Keratinocyte (primary cell): ENCODE measurements at places on chromosomes 16 and 17.

DNA sequence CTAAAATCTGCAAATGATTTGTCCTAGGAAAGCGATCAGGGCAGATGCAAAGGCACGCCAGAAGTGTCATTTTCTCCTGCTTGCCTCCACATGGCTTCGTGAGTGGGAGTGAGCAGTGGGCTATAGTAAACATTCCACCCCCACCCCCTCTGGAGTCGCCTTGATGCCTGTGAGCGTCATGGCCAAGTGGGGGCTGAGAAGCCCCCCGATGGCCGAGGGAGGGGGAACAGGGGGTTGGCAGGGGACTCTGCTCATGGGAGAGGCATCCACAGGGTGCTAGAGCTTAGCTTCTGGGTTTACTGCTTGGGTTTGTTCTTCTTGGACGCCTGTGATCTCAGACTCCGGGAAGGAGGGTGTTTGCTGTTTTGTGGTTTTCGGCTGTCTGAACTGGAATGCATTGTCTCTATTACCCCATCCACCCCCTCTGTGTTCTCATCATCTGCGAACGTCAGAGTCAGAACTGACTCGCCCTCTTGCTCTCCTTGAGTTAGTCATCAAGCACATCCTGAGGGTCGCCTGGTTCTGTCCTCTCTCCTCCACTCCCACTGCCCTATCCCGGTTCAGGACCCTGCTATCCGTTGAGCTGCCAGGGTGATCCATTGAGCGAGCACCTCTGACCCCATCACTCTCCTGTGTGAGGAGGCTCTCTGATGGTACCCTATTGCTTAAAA lies 15.4 kb downstream of the TNS4 start:
- DNase-seq: peak; percentile 61

DNA sequence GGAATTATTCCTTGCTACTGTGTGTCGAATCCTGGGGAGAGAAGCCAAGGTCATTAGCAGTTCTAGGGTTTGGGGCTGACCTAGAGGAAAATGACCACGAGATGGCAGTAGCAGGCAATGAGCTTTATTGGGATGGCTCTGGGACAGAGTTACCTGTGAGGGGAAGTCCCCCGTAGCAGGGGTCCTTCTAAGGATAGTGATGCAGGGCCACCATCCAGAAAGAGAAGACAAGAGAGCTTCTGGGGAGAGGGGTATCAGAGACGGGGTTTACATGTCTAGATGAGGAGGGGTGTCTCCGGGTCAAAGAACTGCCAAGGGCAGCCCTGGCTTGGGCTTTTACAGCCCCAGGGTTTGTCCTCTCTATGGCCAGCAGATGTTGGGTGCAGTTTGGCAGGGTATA lies 6.4 kb upstream of the GGT6 start:
- no peak for DNase-seq

DNA sequence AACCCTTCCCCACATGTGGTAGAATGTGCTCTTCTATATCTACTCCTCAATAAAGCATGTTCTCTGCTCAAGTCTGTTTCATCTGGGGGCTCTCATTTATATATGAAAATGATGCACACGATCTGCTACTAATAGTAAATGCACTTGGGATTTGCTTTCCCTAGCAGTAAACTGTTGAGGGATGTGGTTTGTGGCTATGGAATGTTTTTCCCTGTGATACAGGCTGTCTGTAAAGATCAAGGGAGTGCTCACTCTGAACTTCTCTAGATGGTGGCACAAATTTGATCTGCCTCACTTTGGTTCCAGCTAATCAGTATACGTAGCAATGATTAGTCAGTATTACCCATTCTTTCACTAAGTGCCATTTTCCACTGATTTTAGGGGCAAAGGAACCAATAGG lies 18.8 kb downstream of the TAC4 start:
- DNase-seq: no peak

- no peak for DNase-seq
Observed at GRCh38 chr17:72128039-72128438, 7.2 kb downstream of the SOX9 start.

DNA sequence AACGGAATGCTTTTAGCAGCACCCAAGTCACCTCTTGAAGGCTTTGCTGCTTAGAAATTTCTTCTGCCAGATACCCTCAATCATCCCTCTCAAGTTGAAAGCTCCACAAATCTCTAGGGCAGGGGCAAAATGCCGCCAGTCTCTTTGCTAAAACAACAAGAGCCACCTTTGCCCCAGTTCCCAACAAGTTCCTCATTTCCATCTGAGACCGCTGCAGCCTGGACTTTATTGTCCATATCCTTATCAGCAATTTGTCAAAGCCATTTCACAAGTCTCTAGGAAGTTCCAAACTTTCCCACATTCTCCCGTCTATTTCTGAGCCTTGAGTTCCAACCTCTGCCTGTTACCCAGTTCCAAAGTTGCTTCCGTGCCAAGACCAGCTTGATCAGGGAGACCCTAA lies 27.4 kb downstream of the TMC6 start:
- no peak for DNase-seq

- DNase-seq: no peak
Observed at GRCh38 chr16:17160285-17160853, 310.4 kb downstream of the XYLT1 start.

DNA sequence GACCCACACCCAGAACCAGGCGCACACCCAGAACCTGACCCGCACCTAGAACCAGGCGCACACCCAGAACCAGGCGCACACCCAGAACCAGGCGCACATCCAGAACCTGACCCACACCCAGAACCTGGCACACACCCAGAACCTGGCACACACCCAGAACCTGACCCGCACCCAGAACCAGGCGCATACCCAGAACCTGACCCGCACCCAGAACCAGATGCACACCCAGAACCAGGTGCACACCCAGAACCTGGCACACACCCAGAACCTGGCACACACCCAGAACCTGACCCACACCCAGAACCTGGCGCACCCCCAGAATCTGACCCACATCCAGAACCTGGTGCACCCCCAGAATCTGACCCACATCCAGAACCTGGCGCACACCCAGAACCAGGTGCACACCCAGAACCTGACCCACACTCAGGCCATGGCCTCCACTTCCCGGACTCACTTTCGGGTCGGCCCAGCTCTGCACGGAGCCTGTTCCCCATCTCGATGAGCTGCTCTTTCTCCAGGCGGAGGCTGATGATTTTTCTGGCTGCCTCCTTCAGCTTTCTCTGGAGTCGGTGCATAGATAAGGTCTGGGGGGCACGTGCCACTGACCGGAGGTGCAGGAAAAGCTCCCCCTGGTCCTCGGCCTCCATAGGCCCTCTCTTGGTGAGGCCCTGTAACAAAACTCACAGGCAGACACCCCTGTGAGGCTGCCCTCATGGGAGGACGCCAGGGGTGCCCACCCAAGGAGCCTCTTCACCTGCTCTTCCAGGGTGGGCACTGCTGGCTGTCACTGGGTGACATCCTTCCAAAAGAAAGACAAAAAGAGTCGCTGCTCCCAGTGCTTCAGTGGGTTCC lies 53.3 kb upstream of the FASN start:
- DNase-seq: no peak

- DNase-seq: no peak
Observed at GRCh38 chr17:14261406-14261805, 24.7 kb upstream of the CDRT15 start.

DNA sequence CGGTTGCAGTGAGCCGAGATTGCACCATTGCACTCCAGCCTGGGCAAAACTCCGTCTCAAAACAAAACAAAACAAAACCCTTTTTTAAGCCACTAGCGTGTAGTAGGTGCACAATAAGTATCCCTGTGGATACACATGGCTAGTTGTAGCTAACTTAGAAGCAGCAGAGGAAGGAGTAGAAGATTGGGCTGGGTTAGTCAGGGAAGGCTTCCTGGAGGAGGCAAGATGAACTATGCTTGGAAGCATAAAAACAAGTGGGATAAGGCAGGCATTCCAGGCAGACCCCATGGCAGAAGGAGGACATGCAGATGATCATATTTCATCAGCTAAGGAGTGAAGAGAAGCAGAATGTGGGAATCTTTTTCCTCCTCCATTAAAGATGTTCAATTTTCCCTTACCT lies 83.4 kb downstream of the IRX5 start:
- DNase-seq: no peak

DNA sequence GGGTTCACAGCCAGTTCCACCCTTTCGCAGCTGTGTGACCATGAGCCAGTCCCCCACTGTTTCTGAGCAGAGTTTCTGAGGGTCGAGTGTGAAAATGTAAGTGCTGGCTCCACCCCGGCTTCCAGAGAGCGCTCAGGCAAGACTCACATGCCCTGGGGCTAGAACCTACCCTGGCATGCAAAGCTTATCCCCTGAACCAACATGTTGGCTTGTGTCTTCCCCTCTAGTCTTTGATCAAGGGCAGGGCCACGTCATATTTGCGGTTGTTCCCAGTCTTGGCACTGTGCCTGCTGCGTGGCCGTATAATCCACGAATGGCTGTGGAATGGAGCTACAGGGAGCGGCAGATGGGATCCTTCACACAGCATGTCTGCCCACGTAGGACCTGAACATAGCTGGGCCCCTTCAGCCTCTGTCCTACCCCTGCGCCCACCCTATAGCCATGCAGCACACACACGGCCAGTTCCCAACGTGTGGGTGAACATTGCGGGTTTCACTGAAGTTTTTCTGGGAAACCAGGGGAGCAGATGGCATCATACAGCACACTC lies 84.8 kb downstream of the MRM1 start:
- peak; percentile 88 for DNase-seq

DNA sequence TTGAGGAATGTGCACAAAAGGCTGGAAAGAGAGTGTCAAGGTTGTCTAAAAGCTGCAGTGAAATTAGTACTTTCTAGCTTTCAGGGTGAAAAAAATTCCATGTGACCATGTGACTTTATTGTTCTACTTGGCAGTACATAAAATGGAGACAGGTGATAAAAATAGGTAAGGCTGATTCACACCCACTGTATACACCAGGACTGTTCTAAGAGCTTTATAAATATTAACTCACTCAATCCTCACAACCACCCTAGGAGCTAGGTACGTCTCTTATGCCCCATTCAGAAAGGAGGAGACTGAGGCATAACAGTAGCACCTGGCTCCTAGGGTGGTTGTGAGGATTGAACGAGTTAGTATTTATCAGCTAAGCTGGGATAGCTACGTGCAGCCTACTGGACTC lies 28.2 kb upstream of the DNAH17 start:
- no peak for DNase-seq

DNA sequence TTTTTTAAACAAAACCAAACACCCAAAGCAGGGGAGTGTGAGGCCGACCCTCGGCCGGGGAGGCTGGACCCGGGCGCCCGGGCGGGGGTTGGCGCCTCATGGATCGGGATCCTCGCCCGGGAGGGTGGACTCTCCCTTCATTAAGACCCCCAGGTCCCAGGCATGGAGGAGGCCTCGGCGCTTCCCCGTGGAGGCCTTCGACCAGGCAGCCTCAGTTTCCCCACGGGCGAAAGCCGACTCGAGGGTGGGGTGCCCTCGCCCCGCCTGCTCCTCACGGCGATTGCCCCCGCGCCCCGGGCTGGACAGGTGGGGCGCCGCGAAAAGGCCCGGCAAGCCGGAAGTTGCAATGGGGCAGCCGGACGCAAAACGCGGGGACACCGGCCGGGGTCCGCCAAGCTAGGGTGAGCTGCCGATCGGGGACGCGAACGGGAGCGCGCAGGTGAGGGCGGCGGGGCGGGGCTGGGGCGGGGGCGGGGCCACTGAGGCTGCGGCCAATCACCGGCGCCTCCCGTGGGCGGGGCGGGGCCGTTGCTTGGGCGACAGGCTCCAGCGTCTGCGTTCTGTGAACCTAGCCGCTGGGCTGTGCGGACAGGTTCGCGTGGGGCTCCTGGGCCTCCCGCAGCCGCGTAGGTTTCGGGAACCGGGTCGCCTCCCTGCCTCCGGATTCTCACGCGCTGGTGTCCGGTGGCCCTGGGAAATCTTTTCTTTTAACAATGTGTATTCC lies 6.0 kb upstream of the ZNF205 start:
- DNase-seq: no peak

- no peak for DNase-seq
Observed at GRCh38 chr16:75805946-75806345, 79.7 kb upstream of the CPHXL start.

DNA sequence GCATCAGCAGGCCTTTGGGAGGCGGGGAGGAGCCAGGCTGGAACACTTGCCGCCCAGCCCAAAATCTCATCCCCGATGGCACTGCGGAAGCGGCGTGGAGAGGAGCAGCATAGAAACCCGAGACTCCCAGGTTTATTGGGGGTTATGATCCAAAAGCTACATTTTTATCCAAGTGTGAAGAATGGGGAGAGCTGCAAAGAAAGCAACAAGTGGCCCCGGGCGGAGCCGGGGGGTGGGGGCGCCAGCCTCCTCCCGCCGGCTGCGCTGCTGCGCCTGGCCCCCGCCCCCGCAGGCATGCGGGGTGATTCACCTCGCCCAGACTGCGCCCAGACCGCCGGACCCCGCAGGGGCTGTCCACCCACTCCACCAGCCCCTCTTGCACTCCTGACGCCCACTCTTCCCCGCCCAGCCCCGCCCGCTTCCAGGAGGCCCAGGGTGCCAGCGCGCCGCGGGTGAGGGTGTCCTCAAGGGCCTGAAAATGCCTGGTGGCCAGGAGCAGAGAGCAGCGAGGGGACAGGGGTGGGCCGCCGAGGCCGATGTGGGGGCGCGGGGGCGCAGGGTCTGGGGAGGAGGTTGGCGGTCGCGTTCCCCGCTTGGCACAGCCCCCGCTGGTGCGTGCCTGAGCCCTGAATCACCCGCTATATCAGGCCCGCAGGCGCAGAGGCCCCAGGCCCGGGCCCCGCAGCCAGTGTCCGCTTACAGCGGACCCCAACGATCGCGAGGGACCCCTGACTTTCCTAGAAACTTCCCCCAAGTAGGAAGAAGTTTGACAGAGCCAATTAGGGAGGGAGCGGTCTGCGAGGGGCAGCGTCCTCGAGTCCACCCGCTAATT lies 1.3 kb downstream of the CAVIN1 start:
- no peak for DNase-seq

DNA sequence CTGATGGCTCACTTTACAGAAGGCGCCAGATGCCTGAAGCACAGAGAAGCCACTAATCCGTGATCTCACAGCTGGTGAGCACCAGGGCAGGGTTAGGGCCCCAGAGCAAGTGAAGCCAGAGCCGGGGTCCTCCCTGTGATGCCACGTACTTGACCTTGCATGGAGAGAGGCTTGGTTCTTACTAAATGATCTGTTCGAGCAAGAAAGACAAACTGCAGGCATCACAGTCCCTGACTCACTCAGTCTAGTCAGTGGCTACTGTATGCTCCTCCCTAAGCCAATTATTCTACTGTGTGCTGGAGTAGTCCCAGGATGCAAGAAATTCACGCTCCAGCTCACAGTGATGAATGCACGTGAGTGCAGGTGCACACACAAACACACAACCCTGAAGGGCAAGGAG lies 55.4 kb downstream of the SDK2 start:
- DNase-seq: no peak

- DNase-seq: no peak
Observed at GRCh38 chr17:43814026-43814425, 18.9 kb downstream of the MPP3 start.
